ENCODE measurements at places on chromosomes 12 and 14.
A peak's percentile ranks its signal among the peaks of the same experiment; 100 is the strongest.

DNA sequence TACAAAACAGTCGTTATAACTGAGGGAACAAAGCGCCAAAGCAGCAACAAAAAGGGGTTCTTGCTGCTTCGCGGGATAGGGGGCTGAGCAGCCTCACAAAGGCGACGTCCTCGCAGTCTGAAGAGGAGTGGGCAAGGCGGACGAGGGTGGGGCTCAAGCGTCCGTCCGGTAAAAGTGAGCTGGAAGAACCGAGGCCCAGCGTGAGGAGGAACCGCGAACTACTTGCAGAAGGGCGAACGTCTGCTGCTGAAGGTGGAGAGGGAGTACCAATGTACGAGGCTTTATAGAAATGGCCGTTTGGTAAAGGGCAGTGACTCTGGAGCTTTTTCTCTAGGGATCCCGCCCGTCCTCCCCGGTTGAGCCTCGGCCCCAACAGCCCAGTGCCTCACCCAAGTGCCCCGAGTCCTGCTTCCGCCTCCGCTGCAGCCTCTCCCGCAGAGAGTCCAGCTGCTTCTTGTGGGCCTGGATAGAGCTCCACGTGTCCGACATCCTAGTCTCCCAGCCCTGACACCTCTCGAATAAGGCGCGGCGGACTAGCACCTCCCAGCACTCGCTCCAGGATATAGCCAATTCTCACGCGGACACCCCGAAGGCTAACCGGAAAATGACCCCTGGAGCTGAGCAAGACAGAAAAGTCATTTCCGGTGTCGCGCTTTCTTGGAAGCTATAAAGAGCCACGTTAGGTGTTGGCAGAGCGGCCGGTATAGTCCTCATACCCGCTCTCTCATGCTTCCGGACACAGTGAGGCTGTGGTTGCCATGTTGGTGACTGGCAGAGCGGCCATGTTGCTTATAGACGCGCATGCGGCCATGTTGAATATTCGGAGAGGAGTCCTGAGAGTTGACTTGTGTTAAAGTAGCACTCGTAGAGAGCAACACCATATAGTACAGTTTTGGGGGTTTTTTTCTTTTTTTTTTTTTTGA lies at the start of gene METTL3:
TSS of gene METTL3 (minus strand) at position 606 of the 923 bp plus-strand sequence. CDS start at position 489, 117 bp downstream.
- peak; percentile 98 for DNase-seq

DNA sequence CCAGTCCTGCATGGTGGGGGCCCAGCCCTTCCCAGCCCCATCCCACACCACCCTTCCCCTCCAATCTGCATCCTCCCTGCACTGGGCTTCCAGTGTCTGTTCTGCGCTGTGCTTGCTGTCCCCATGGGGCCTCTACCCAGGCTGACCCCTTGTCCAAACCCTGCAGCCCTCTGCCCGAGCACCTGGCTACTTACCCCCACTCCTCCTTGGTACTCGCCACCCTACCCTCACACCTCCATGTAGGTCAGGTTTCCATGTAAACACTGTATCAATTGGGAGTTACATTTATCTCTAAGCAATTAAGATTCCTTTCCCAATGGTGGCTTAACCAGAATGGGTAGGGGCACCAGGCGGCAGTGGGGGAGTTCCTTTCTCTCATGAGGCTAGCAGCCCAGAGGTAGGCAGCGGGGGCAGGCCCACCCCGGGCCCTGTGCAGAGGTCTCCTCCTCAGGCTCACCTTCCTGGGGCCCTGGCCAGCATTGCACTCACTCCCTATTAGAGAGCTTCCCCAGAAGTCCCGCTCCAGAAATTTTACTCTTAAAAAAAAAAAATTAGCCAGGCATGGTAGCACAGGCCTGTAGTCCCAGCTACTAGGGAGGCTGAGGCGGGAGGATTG lies 76.6 kb upstream of the CCND2 start:
- DNase-seq: no peak

- no peak for DNase-seq
Measured at GRCh38 chr12:87363497-87364084, 665.6 kb downstream of the C12orf50 start.

DNA sequence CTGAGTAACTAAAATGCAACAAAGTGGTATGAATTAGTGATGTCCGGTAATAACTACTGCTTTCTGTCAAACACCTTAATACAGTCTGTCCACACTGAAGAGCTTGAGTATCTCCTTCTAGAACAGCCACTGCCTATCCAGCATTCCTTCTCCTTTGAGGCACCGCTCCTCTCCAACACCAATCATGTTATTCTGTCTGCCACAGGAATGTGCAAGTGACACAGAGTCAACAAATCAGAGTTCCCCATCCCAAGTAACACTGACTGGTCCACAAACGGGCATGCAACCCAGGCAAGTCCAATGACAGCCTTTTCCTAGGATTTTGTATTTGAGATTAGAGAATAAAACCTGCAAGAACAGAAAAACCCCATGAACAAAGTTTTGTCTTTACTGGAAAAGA lies 3.8 kb downstream of the GXYLT1 start:
- DNase-seq: peak; percentile 87

GRCh38 chr14:77311217-77311616 lies 9.5 kb downstream of the POMT2 start:
- no peak for DNase-seq

- DNase-seq: no peak
Measured at GRCh38 chr12:42585841-42586216, 3.7 kb downstream of the PRICKLE1 start.

DNA sequence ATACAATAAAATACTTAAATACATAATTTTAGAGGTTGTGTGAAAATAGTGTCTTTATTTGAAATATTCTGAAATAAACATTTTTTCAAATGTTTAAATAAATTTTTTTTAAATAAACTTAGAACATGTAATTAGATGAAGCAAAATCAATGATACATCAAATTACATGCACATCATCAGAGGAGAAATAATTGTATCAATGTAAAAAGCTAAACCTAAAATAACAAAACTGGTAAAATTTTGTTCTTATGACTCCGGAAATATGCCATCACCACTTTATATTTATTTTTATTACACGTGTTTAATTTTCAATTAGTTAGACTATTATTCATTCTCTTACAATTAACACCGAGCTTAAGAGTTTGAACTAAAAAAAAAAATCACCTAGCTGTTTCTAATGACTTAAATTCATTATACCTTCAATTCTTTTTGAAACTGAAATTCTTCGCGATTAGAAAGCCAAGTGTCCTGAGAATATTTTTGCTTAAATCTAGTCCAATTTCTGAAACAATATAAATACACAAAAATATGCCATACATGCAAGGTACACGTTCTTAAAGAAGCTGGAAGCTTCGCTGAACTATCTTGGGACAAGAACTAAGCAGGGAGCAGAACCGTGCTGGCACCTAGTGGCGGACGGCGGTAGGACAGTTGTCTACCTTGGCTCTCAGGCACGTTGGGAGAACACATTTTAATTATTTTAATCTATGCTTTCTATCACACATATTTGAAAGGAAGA lies 230.5 kb downstream of the SLC25A21 start:
- DNase-seq: peak; percentile 78

DNA sequence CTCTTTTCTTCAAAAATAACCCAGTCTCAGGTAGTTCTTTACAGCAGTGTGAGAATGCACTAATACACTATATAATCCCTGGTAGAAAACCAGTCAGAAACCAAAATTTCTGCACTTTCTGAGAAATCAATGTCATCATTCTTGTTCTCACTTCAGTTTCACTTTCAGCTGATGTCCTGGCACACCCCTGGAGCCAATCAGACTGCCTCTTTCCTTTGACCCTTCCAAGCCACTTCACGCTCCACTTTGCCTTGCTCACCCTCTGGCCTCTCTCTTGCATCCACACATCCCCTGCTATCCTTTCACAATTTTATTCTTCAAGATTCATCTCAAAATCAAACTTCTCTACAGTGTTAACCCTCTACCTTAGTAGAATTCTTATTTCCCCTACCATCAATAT lies 181.1 kb downstream of the ASCL1 start:
- no peak for DNase-seq

DNA sequence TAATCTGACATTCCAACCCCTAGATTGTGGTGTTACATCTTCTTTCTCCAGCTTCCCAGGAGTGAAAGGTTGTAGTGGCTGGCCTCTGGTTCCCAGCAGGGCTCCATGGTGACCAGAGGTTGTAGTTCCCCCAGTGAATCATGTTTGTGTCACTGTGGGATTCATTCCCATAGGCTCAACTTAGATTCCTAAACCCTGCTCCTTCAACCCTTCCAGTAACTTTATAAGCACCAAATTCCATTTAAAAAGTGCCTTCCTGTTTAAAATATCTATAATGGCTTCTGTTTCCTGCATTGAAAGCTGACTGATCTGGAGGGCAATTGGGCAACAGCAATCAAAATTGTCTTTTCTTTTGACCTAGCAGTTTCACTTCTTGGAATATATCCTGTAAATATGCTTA lies 40.5 kb upstream of the TBC1D15 start:
- DNase-seq: peak; percentile 56

GRCh38 chr12:96323906-96324305 lies 76.3 kb downstream of the CDK17 start:
- DNase-seq: no peak

DNA sequence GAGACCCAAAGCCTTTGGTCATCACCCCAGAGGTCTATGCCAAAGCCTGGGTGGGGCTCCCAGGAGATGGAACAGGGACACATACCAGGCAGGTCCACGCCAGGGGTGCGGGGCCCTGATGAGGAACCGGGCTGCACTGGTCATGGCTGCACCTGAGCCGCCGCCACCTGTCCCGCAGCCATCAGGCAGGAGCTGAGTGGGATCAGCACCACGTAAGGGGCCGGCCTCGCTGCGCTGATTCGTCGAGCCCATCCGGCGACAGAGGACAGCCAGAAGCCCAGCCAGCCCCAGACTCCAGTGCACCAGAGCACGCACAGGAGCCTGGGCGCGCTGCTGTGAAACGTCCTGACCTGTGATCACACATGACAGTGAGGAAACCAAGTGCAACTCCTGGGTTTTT lies 15.9 kb downstream of the DEGS2 start:
- no peak for DNase-seq

DNA sequence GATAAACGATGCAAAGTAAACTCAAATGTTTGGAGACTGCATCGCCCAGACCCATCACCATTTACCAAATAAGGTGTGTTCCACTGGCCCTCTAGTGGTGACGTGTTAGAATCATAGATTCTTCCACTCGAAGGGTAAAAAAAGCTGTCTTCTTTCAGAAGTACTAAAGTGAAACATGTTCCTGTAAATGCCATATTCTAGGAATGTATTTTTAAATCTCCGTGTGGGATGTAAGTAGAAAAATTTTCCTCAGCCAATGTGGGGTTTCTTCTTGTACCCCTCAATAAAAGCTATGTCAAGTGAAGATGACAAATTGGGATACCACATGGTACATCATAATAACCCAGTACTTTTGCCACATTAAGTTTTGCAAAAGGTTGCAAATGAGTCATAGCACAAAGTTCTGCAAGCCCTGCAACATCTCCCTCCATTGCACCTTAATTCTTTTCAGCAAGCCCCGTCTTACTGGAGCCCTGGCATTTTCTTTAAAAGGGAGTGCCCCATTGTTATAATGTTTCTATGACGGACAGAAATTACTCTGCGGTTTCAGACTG lies 100.8 kb downstream of the CCER1 start:
- no peak for DNase-seq

- DNase-seq: no peak
Measured at GRCh38 chr12:52798003-52798670, 2.2 kb upstream of the KRT3 start.

DNA sequence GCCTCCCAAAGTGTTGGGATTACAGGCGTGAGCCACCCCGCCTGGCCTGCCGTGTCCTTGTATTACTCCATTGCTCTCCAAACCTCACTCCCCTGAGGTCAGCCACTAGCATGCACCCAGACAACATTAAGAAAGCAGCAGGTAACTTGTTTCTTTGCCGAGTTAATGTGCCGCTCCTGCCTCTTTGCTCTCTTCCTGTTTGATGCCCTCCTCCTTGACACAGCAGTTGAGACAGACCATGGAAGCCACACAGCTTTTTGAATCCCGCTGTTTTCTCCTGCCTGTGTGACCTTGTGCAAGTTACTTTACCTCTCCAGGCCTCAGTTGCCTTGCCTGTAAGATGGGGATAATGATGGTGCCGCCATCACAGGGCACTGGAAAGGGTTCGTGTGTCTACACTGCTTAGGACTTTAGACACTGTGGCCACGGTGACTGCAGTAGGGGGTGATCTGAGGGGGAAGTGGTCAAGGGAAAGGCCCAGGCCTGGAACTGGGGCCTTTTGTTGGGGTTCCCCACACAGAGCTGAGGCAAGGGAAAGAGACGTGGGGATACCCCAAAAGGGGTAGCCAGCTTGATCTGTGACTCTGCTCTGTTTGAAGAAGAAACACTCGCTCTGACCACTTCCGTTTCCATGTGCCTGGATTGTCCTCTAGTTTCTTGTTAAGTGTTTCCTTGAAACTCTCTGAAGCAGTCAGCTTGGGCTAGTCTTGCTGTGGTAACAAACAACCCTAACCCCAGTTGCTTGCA lies 69.3 kb downstream of the RIN3 start:
- DNase-seq: no peak

- DNase-seq: no peak
Measured at GRCh38 chr12:11795192-11795912, 145.9 kb downstream of the ETV6 start.

DNA sequence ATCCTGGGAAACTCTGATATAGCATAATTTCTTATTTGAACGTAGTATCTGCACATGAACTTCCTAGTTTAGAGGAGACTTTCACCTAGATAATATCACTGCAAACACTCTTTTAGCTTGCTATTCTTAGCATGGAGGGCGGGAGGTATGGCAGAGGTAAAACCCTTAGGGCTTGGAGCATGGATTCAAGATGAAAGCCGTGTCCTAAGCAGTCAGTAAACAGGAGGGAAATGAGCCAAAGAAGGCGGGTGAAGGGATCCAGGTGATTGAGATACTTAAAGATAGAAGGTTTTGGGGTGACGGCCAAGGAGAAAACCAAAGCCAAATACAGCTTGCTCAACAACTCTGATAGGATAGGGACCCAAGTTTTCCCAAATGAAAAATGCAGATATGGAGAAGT lies 107.1 kb upstream of the BCAT1 start:
- no peak for DNase-seq

GRCh38 chr14:70359076-70359424 lies 433 bp downstream of the COX16 start:
- DNase-seq: no peak

DNA sequence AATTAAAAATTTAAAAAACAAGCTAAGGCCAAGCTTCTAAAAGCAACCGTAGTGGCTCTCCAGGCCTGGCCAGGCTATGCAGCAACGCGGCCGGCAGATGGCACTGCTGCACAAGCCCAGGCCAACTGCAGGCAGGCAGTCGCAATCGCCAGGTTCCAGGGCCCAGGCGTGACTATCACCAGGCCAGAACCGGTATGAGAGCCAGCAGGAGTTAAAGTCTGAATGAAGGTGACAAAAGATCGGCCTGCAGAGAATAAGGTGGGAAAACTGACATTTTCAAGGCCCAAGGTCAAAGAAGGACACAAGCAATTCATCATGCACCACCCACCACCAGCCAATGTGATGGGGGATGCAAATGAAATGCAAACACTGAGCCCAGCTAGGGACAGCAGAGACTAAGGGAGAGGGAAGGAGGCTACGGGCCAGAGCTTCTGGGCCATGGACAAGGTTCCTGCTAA lies 43.6 kb upstream of the ANO2 start:
- DNase-seq: peak; percentile 93

Data from islet precursor cell (in vitro differentiated cells).